ENCODE measurements at places on chromosomes 1 and 21. TPM values are rescaled to one million over a fixed set of nuclear protein-coding genes. Genes with fewer than 3 reads are reported as not detected.

SPOCD1 gene
- not detected for total RNA-seq

CELA2B gene
- not detected for total RNA-seq

PEAR1 gene
- total RNA-seq: 11.2 TPM

CA6 gene
- not detected for total RNA-seq

LAD1 gene
- total RNA-seq: 0.25 TPM

Measured in gastrocnemius medialis (tissue), 4 donors.